ENCODE measurements at places on chromosomes 3 and 15.

GRCh38 chr3:16052964-16053363, 121.5 kb upstream of the GALNT15 start:
- DNase-seq, result no peak

- DNase-seq, result no peak
Measured at GRCh38 chr3:115040673-115041286, 106.3 kb downstream of the ZBTB20 start.

GRCh38 chr15:58377193-58377592, 54.6 kb upstream of the LIPC start:
- DNase-seq, result no peak

DNA sequence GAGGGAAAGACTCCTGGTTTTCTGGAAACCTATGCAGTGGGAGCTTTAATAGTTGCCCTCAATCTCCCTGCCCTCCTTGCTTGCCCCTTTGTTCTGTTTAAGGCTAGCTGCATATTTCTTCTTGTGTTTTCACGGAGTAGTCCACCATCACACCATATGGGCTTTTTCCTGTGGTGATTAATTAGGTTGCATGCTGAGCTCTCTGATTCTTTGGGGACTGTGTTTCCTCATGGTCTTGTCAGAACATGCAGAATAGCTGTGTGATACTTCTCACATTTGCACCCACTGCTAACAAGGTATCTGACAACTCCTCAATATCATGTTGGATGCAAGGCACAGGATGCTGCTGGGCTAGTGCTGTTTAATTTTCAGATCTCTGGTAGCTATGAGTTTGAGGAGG, 139.6 kb downstream of the PTPRG start:
- DNase-seq, result no peak

GRCh38 chr3:47455806-47456452, 19.8 kb downstream of the SCAP start:
- no peak for DNase-seq

GRCh38 chr3:23041918-23042696, 161.0 kb upstream of the UBE2E2 start:
- DNase-seq, result no peak

GRCh38 chr15:98966091-98966787, 41.4 kb downstream of the PGPEP1L start:
- DNase-seq, result no peak

GRCh38 chr3:149628957-149629670, 28.7 kb downstream of the WWTR1 start:
- DNase-seq, result no peak

DNA sequence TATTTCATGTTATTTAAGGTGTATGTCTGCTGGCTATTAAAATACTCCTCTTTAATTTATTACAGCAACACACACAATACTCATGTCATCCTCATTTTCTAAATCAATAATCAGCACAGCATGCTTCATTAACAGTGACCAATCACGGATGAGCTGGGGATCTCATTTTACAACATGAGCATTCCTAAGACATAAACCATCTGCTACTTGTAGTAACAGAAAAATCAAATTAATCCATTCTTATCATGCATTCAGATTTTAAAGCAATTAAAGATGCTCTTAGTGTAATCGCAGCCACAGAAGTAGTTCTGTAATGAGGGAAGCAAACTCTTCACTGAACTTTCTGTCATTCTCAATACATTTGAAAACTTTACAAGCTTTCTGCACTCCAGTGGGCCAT, 191.1 kb downstream of the TBC1D5 start:
- no peak for DNase-seq

GRCh38 chr3:10357095-10357494, 36.2 kb upstream of the SEC13 start:
- DNase-seq, result no peak

- DNase-seq, result no peak
Measured at GRCh38 chr3:128878556-128879124, 780 bp upstream of the ACAD9 start.

DNA sequence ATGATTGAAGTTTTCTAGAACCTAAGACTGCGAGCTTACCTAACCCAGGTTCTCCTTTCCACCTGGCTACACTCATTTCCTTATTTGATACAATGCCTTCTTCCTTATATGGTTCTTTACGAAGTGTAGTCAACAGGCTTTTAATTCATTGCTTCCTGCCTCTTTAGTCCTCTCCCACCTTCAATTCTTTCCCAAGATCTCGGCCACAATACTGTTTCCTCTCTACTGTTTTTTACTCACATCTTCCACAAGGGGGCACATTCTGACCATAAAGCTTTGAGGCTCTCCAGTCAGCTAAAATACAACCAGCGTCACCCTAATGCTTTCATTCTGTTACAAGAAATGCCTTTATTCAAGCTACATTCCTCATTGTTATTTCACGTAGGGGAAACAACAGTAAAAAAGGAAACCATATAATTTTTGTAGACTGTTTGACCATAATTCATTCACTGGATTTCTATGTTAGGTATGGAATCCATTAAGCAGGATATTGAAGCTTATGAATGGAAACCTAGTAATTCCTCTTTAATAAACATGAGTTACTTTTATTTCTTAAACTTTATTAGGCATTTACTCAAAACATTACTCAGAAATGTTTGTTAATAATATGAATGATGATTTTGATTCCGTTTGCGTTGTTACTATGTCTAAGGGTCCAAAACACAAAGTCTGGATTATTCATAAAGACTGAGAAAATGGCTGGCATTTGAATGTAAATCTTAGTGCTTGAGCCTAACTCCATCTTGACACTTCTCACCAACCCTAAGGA, 29.5 kb upstream of the VEPH1 start:
- DNase-seq, result no peak

GRCh38 chr15:92000709-92001108, 147.2 kb downstream of the SLCO3A1 start:
- no peak for DNase-seq

DNA sequence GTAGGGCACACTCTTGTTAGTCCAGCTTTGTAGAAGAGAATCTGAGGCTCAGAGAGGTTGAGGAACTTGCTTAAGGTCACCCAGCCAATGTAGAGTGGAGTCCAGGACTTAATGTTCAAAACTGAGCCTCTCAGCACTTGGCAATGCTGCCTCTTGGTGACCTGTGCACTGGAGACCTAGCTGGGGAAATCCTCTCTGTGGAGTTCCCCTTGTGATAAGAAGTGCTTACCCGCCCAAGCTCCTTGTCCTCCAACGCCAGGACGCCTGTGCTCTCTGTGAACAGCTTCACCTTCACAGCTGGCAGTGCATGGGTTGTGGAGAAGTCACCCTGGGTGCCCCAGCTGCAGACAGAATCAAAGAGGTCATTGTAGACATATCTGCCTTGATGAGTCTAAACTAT, 219.1 kb upstream of the FEZF2 start:
- no peak for DNase-seq

All from 8988T (cell line).